ENCODE measurements at places on chromosomes 1 and 21.

DNA sequence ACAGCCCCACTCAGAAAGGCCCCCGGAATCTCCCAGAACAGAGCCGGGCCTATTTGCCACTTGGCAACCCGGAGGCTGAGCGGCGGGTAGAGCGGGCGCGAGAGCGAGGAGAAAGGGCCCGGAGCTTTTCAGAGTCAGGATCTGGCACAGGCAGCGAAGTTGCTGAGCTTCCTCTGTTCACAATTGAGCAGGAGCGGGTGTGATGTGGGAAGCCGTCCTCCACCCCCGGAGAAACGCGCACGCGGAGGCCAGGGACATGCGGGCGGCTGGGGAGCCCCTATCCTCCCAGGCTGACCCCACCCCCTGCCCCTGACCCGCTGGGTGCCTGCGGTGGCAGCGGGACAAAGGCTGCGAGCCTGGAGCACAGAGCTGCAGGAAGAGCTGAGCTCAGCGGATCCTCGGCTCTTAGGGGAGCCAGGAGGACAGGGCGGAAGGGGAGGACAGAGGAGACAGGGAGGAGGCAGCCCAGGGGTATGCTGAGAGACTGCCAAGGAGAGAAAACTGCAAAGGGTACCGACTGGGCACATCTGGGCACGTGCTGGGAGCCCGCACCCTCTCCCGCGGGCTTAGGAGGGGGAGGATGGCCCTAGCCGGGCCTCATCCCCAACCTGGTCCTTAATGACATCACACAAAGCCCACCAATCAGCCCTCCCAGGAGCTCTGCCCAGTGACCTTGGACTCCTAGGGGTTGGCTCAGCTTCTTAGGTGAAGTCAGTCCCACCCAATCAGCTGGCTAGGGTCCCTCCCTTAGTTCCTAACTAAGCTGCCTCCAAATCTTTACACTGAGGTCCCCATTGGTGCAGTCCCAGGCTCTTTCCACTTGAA lies 9.3 kb downstream of the KIF21B start:
- DNase-seq, result no peak

DNA sequence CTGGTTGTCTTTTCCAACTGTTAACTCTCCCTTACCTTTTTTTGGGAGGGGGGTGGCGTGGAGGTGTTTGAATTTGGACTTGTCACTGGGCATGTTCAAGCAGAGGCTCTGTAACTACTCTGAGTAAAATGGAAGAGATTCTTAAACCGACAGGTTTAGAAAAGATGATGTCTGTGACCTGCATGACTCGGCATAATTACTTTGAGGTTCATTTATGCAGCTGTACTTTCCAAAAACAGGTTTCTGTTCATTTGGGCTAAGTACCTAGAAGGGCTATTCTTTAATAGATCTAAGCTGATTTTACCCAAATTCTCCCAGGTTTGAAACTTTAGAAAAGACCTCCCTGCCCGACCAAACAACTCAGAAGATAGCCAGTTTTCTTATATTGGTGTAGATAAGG lies 80.3 kb downstream of the SLC35A3 start:
- DNase-seq, result no peak

DNA sequence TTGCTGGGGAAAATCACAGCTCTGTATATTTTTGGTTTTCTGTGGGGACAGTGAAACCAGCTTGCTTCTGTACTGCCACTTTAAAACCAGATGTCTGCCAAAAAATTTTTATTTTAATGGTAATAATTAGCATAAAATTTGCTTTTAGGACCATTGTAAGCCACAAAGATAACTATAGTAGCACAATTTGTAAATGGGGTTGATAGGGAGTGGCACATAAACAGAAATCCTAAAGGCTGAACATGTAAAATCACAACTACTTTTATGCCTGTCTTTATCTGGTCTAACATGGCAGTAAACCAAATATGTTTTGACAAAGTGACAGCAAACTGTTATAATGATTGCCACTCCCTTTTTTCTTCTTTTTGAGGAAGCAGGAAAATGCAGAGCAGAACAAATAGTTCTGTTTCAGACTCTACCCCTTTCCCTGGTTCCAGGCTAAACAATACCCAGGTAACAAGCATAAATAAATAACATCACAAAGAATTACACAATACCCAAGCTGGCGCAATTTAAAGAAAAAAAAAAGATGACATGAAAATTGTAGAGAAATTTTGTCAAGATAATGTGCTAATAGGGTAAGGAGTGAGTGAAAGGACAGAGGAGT lies 24.0 kb upstream of the CCDC181 start:
- DNase-seq, result no peak

DNA sequence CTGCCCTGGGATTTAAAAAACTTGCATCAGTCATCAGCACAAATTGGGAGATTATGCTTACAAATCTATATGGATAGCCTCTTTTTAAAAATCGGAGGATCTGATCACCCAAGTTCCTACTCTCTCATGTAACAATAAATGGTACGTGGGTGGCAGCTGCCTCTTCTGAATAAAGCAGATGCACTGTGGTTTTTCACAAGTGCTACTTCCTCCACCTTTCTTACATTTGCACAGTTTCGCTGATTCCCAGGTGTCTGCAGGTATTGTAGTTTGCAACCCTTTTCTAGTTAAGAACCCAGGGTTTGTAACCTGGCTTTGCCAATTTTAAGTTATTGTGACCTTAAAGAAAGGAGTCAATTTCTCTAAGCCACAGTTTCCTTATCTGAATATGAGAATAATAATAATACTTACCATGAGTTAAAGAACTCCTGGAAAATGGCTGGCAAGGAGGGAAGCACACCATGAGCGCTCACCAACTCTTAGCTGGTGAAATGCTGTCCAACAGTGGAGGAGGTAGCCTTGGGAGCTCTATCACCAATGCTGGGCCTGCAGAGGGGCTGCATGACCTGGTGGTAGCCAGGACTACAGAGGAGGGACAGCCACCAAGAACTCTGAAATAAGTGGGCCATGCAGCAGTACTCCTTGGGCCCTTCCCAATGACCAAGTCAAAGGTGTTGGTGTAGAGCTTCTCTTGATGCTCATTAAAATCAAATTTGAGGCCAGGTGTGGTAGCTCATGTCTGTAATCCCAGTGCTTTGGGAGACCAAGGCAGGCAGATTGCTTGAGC lies 30.2 kb upstream of the KCNA2 start:
- DNase-seq, result no peak

DNA sequence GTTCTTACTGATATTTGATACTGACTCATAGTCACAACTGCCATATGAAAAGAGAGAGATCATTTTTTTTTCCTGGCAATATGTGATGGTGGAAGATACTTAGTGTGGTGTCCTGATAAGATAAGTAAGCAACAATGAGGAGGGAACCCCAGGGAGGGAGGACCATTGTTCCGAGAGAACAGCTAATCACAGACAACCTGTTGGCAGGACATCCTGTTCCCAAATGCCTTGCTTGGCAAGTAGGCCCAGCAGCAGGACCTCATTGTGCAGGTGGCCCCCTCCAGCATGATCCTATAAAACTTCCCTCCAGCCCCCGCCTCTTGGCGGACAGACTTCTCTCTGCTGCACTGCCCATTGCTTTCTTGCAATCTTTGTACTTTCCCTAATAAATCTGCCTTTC lies 329.4 kb upstream of the CHRM3 start:
- DNase-seq, result no peak

DNA sequence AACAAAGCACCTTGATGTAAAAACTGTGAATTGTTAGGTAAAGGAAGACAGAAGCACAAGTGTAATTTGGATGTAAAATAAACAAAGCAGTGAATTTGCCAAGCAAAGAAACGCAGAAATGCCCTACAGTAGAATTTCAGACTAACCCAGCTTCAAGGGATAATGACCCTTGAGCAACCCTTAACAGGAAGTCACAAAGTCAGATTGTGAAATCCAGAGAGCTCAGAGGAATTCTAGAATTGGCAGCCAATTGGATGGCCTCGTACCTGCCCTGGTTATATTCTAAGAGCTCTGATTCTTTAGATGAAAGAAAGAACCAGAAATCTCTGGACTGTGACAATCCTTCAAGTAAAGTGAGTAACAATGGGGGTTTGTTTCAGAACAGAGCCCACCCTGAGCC lies 152.7 kb upstream of the CHRM3 start:
- no peak for DNase-seq

Measured in HS-5 (cell line).